ENCODE measurements at places on chromosomes 13 and 19. TPM values are rescaled to one million over a fixed set of nuclear protein-coding genes. Genes with fewer than 3 reads are reported as not detected.

ZNF837 gene
- total RNA-seq = 1.2 TPM

VSIG10L gene
- 2.2 TPM for total RNA-seq

FOSB gene
- total RNA-seq = 98.6 TPM

PPM1N gene
- 4.5 TPM for total RNA-seq

SLC6A16 gene
- total RNA-seq = 2.5 TPM

DIRAS1 gene
- total RNA-seq = not detected

NTF4 gene
- total RNA-seq = not detected

SCEL gene
- total RNA-seq = not detected

ARHGEF7 gene
- total RNA-seq = 67.2 TPM

ZNF865 gene
- 16.7 TPM for total RNA-seq

DNA sequence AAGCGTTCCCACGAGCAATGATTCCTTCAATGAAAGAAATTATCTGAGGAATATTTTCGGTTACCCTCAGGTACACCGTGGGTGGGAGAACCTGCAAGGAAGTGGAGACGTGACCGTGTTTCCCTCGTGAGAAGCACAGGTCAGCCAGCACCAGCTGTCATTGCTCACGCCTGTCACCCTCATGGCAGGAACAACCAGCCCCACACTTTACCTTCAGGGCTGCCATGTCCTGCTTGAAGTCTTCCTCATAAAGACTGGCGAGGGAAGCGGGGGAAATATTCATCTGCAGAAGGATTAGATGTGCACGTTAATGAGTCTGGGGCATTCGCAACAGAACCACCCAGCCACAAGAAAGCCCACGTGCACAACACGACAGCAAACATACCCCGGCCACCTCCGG is 18.2 kb downstream of the CARS2 start:
- peak; percentile 29 for DNase-seq

GRCh38 chr19:39864118-39864517 is 17.9 kb upstream of the FBL start:
- DNase-seq = no peak

DNA sequence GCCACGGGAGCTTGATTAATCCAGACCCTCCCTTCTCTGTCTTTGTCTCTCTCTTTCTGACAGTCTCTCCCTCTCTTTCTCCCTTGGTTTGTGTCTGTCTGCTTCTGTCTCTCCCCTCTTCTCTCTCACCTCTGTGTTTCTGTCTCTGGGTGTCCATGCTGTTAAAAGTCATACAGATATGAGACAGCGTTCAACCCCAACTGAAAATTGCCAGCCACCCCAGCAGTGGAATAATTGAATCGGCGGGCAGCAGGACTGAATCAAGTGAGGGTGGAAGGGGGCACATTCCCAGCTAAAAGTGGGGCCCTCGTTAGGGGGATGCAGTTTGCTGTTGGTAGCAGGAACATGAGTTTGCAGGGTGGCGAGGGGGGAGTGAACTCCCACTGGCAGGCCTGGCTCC is 43.7 kb downstream of the TINCR start:
- no peak for DNase-seq

- DNase-seq = no peak
Observed at GRCh38 chr19:14916848-14917247, 24.4 kb upstream of the OR7C2 start.

- no peak for DNase-seq
Observed at GRCh38 chr13:53104136-53104535, 75.5 kb downstream of the OLFM4 start.

DNA sequence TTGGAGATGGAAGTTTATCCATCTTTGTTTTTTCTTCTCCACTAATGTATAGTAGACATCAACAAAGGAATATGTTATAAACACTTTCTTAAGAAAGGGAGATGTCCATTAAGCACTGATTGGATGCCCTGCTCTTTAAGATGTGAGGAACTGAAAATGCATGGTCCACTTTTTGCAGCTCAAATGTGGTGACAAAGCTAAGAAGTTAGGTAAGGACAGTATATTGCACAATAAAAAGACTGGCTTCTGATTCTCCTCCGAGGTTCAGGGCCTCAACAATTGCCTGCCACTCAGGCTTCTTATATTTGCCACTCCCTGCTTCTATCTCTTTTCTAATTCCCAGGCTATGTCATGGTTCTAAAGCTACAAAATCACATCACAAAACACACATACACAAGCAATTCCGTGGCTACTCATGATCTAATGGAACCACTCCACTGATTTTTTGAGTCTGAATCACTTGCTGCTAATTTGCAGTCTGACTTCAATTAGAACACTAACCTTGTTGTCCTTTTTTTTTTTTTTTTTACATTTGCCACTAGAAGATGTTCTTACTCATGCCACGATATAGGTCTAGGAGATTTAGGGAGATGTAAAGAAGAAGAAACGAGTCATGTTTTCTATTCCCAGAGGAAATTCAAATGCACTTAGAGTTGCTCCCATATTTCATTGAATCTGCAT is 29.6 kb upstream of the TNFSF11 start:
- no peak for DNase-seq

DNA sequence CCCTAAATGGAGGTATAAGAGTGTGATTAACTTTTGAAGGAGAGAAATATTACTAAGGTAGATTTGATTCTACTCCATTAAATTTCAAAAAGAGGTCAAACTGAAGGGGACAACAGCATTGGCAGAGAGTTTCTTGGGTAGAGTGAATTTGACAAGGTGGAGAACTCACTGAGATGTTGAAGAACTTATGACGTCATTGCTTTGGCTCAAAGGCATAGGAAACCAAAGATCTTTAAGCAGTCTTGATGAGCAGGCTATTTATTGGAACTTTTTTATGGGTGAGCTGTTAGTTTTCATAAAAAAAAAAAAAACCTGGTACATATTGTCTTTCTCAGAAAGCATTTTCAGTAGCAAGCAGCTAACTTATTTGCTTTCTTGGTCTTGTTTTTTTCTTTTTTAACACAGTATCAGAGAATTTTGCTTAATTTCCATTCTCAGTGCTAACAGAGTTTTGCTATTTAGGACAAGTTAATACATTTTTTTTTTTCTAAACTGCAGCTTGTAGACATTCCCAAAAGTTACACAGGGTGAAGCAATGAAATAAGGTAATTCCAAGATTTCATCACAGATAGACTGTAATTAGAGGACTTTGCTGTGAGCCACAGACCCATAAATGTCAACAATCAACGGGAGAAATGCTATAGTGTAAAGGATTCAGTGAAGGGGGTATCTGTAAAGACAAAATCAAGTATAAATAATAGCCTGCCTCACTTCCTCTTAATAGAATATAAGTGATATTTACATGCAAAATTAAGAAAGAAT is 412.2 kb upstream of the KLHL1 start:
- no peak for DNase-seq

DNA sequence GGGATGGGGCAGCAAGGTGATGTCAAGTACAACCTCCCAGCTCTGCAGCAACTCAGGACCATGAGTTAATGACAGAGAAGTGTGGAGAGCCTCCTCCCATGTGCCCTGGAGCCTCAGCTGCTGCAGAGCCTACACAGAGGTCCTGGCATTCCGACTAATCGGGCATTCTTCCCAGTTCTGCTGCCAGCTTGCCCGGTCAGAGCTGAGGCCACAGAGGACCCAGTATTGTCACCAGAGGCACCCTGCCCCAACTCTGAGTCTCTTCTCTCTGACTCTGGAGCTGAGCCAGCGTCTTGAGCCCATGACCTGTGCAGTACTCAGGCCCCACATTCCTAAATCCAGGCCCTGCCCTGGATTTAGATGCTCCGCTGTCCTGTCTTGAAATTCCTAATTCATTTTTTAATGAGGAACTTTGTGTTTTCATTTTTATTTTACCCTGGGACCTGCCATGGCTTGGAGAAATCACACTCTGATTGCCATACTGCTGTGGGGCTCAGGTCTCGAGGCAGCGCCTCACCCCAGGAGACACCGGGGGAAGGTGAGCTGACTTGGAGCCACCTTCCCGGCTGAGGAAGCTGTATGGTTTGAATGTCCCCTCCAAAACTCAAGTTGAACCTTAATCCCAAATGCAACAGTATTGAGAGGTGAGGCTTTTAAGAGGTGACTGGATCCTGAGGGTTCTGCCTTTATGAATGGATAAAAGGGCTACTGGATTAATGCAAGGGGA is 144.9 kb upstream of the ZNF507 start:
- DNase-seq = no peak

GRCh38 chr13:23959231-23959862 is 62.0 kb upstream of the C1QTNF9B start:
- DNase-seq = no peak

GRCh38 chr19:44943801-44944249 is 1.8 kb downstream of the APOC4 start:
- no peak for DNase-seq

DNA sequence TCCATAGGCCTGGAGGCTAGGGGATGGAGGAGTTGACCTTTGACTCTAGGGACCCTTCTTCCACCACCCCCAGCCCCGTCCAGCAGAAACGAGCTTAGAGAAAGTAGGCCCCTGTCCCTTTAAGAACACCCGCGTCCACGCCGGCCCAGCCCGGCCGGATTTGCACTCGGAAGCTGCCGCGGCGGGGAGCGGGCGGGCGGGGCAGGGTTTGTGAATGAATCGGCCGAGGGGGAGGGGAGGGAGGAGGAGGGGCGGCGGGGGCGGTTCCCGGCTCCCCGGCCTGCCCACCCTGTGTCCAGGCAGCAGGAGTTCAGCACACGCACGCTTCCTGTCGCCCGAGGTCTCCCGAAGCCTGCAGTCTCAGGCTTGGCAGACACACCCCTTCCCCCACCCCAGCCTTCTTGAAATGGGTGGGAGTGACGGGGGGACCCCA is 1.5 kb downstream of the UNC13A start:
- no peak for DNase-seq

- DNase-seq = no peak
Observed at GRCh38 chr13:112708560-112709240, 18.9 kb downstream of the ATP11A start.

DNA sequence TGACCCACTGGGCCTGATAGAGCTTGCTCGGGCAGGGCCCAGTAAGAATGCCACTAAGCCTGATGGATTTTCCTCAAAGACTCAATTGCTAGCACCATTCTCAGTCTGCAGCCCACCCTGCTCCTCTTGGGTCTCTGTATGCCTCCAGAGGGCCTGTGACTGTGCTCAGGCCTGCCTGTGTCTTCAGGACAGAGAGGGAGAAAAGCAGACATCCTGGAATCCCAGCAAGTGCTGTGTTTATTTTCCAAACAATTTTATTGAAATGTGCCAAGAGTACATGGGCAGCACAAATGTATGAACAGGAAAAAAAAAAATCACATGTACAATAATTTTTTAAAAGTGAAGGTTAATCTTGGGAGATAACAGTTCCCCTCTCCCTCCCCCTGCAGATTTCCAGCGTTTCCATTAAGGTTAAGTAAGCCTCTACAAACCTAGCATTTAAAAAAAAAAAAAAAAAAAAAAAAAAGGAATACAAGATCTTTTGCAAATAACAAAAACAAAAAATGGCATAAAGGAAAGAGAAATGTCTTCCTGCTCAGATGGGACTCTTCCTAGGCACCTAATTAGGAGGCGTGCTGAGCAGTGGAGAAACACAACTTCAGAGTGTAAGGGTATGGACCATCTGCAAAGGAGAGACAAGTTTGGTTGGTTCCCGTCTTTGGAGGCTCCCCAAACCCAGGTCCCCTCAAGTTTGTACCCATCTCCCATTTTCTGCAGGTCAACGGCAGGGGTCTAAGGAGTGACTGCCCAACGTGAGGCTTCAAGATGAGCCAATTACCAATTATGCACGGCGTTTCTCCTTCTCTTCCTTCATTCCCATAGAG is 4.8 kb upstream of the ECH1 start:
- no peak for DNase-seq

DNA sequence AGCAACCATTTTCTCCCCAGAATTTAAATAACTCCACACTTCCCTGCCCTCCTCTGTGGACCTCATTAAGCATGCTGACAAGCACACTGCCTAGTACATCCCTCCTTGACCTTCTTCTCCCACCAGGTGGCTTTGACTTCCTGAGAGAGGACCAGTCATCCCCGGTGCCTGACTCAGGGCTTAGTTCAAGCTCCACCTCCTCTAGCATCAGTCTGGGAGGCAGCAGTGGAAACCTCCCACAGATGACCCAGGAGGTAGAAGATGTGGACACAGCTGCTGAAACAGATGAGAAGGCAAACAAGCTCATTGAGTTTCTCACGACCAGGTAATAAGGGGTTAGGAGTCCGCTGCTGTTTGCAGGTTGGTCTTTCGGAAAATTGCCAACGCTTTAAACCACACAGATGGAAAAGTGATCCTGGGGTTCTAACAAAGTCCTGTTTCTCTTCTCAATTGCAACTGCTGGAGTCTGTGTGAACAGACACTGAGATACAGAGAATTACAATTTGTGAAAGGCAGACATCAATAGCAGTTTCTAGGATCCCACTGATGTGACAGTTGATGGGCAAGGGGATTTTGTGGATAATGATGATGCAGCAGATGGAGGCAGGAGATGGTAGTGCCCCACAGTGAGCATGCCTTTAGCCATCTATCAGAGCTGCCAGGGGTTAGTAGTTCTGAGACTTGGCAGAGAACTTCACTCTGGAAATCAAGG is 86.7 kb downstream of the ZAR1L start:
- DNase-seq = no peak

DNA sequence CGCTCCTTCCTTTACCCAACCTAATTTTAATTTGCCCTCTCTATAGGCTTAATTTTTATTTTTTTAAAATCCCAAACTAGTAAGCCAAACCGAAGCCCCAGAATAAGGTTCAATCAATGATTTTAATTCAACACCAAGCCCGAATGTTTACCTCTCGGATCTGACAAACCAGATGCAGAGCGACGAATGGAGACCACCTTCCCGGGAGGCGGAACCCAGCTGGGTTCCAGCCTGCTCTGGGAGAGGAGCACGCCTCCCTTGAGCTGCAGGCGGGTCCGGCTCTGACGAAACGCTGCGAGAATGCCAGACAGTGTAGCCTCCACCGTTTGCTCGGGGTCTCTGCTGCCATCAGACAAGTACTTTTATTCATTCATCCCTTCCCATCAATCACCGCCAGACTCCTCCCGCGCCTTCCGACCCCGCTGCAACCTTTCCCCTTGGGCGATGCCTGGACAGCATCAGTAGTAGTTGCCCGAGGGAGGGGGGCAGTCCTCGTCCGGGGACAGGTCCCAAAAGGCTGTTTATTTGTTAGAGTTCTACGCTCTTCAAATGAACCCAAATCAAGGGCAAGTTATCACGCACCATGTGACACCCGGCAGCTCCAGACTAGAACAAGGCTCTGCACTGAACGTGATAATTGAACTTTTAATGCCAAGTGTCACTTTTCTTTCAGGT is 752 bp upstream of the EDNRB start:
- no peak for DNase-seq

DNA sequence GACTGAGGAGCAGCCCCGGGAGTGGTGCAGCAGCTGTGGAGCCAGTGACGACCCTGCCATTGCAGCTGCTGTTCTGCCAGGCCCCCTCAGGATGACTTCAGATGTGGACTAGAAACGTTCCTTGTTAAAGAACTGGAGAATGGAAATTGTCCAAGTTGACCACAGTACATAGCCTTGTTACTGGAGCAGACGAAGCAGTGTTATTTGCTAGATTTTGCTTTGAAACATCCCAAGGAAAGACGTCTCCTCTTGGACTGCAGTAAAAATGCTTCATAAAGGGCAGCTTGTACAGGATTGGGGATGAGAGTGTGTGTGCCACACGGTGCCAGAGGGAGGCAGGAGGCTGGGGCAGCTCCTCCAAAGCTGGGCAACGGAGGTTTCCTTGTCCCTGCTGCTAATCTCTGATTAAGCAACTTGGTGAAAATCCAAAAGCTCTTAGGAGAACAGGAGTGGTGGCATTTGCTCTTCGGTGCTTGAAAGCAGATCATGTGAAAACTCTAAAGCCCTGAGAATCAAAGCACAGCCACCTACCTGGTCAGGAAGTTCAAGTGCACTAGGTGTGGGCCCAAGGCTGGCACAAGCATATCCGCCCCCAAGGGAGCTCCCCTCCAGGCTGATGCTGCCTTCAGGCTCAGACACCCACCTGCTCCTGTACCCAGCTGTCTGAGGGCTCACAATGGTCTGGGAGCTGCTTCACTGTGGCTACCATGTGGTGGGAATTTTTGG is 34.5 kb downstream of the SHISA2 start:
- DNase-seq = no peak

All from activated CD8-positive, alpha-beta memory T cell treated with anti-CD3 and anti-CD28 coated beads, Interleukin-2, amount 10 ng/mL, durations not matched to agents 7 days and 5 days (primary cell).